ENCODE measurements at places on chromosomes 6 and 20.

- no peak for DNase-seq
Observed at GRCh38 chr6:109595998-109596397, 95.0 kb downstream of the AK9 start.

DNA sequence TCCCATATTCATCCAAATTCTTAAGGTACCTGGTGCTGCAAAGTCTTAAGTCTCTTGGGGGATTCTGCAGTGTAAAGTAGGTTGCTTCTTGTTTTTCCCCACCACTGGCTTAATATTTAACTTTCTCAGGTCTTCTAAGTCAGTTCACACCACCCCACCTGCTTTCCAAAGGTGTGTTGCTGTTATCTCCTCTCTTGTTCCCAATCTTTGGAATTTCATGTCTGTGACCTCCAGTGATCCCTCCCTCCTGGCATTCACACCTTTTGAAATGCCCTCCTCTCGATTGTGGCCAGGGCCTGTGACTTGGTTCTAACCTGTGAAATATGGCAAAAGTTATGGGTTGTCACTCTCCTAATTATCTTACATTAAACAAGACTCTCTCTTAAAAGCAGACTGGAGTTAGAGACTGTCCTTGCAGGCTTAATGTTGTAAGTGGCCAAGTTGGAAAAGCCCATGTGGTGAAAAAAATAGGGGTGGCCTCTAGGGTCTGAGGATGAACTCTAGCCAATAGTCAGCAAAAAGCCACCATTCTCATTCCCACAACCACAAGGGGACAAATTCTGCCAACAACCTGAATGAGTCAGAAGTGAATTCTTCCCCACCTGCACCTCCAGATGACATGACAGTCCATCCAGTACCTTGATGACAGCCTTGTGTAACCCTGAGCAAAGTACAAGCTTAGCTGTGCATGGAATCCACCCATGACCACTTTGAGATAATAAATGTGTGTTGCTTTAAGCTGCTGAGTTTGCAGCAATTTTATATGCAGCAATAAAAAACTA is 45.1 kb downstream of the ADGRF1 start:
- DNase-seq = no peak

- DNase-seq = no peak
Observed at GRCh38 chr6:168404560-168404959, 36.4 kb upstream of the SMOC2 start.

- DNase-seq = no peak
Observed at GRCh38 chr6:75101896-75102295, 104.0 kb downstream of the COL12A1 start.

DNA sequence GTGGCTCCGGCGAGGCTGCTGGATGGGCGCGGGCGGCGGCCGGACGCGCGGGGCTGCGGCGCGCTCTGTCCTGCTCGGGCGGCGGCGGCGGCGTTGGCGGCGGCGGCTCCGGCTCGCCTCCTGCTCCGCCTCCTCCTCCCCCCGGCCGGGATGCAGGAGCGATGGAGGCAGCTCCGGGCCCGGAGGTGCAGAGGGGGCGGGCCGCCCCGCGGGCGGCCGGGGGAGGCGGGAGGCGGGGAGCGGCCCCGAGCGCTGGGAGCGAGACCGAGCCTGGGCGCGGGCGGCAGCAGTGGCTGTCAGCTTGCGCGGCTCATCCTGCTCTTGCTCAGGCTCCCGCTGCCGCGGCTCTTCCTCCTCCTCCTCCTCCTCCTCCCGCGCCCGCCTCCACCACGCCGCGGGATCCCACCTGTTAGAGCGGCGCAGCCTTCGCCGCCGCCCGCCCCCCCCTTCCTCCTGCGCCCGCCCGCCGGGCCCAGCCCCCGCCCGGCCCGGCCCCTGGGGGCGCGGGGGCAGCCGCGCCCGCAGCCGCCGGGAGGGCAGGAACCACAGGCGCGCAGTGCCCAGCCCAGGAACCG is at the start of gene NOL4L:
NOL4L (minus strand) TSS at position 323 of the 575 bp plus-strand sequence. CDS start 443 bp downstream, outside the sequence.
- no peak for DNase-seq

DNA sequence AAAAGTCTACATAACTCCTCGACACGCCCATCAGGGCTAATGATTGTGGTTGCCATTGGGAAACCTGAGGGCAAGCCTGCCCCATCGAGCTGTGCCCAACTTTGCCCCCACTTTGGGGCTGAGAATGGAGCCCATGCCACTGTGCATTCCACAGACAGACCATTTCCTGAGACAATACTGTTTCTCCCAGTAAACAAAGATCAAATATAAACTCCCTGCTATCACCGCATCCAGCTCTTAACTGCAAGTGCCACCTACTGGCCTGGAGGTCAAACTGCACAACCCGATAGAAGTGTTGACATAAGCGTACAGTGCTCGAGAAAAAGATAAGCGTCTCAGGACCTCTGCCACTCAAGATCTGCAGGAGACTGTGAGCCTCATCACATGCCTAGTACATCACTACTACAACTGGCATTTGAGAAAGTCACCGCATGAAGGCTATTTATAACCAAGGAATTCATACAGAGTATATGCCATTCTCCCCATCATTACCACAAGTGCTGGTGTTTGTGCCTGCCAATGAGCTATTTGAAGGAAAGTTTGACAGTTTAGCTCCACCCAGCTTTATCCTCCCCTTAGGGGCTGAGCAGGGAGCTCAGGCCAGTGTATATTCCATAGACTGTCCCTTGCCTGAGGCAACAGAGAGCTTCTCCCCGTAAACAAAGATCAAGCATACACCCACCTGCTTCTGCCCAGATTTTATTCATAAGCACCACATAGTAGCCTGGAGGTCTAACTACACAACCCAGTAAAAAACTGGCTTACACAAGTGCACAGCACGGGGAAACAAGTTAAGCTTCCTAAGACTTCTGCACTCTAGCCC is 4.5 kb upstream of the DEFB126 start:
- DNase-seq = no peak

DNA sequence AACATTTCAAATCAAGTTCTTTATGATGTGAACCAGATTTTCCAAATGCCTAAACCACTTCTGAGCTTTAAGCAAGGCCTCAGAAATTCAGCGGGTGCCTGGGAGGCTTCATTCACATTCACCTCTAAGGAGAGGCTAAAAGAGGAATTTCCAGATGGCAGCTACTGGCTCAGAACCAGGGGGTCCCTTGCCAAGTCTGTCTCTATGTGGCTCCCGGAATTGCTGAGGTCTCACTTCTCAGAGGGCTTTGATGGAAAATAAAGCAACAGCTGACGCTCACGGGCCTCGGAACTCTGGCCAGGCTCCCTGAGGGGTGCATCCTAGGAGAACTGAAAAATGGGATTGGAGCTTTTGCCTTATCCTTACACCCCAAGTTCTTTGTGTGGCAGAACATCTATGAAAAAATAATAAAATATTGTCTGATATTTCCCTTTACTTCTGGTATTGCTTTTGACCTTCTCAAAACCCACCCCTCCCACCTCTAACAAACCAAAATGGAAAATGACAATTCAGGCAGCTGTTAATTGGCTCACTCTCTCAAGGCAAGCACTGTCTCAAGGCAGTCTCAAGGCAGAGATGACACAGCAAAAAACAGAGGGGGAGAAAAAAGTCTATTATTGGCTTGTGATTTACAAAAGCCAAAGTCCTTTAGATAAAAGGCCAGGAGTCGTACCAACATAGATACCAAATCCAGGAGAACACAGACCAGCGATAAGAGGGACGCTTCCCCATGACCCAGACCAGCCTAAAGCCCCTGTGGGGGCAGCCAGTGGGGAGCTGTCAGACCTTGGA is 21.8 kb upstream of the LRRN4 start:
- no peak for DNase-seq

GRCh38 chr6:32943864-32944649 is 3.2 kb upstream of the HLA-DMB start:
- peak; percentile 6 for DNase-seq

- DNase-seq = no peak
Observed at GRCh38 chr6:129195643-129196042, 312.7 kb downstream of the LAMA2 start.

DNA sequence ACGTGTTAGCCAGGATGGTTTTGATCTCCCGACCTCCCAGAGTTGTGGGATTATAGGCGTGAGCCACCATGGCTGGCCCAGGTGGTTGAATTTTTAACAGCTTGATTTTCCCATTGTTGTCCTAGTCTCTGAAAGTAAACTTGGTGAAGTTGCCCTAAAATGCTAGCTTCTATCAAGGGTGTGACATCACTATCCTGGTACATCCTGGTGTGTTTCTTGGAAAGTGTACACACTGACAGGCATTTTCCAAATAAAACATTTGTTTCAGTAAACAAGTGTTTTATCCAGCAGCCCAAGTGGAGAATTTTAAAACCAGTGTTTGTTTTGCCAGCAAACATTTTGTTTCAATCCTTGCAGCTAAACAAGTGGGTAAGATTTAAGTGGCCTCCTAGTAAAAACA is 40.5 kb upstream of the RREB1 start:
- no peak for DNase-seq

DNA sequence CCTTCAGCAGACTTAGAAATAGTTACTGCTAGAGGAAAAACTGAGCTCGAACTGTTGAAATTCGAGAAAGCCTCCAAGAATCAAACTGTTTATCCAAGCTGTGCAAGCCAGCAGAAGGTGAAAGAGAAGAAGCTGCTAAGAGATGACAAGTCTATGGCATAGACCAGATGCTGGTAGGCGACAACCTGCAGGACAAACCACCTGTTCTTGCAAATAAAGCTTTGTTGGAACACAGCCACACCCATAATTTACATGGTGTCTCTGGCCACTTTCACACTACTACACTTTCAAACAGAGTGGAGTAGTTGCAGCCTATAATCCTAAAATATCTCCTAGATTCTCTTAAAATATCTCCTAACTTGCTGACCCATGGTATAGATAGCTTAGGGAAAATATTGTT is 33.3 kb downstream of the TNFRSF21 start:
- DNase-seq = no peak

DNA sequence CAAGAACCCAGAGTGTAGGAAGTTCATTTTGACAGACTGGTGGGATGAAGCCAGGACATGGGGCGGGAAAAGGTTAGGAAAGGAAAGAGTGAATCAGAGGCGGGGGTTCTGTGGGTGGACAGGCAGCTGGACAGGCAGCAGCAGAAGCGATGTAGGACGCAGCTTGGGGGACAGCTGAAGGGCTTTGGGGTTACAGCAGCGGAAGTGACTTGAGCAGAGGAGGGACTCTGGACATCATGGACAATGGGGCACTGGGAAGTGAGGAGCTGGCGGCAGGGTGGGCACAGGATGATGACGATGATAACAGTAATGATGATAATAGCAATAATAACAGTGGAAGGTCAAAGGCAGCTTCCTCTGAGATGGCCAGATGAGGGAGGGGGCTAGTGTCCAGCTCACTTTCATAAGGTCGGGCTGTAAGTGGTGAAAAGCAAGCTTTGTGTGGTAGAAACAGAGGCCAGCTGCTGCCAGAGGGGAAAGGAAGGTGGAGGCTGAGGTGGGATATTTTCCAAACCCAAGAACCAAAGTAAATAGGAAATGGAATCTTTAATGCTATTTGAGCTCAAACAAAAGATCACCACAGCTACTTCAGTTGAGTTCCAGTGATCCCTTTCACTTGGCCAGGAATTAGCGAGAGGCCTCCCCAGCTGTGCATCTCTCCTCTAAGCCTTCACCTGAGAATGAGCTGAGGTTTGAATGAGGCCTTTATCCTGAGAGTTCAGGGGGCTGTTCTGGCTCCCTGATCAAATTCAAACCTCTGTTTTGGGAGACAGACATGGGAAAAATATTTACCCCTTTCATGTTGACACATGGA is 433.5 kb downstream of the DHX35 start:
- no peak for DNase-seq

DNA sequence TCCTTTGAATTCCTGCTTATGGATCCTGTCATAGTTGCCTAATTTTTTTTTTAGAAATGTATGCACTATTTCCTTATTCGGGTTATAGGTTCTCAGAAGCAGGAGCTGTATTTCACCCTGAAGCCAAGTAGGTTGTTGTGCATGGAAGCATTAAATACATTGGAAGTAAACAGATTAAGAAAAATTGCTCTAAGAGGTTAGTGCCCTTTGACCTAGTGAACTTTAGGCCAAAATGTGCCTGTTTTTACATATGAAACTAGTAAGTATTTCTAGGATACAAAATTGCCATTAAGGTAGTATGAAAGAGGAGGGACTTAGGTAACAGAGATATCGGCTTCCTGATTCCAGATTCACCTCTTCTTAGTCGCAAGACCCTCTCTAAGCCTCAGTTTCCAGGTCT is 377.9 kb downstream of the SYNE1 start:
- no peak for DNase-seq

DNA sequence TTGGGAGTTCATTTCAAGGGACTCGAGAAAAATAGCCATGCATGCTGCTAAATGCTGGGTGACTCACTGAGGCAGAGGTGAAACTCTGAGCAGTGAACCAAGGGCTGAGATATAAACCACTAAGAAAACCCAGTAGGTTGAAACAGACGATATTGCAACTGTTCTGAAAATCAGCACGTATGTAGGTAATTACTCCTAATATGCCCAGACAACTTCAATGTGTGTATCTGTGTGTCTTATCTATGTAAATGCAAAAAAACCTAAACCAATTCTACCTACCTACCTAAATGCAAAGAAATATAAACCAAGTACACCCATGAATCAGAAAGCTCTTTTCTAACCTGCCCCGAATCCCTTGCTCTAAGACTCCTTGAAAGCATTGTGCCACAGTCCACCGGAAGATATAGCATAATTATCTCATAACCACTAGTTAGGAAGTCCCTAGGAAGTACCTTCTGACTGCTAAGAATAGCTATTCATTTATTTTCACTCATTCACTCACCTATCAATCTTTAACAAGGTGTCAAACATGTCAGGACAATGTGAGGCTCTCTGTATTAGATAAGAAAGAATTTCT is 458.7 kb upstream of the RUNX2 start:
- DNase-seq = no peak

DNA sequence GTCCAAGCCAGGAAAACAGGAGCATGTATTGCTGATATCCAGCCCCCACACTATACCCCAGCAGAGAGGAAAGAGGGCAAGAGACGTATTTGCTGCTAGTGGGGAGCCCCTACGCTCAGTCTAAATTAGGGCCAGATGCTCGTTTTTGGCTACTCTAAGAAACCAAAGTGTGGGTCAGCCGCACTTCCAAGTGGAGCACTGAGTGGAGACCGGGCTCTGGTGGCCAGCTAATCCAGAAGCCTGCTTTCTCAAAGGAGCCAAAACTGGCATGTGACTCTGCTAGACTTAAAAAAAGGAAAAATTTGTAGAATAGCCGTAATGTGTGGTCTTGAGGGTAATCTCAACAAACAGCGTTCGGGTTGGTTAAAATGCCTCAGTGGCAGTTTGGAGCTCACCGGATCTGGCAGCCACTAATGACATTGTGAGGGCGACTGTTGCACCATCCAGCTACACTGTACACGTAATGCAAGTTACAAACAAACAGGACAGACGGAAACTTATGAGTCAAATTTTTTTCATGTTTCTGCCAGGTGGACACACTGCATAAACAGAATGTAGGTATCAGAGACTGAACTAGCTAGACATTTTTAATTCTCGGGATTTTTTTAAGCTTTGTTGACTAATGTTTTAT is 230.9 kb downstream of the FOXC1 start:
- DNase-seq = no peak

- no peak for DNase-seq
Observed at GRCh38 chr6:165571068-165571682, 91.9 kb downstream of the PDE10A start.

- DNase-seq = no peak
Observed at GRCh38 chr20:11483697-11484096, 434.0 kb upstream of the BTBD3 start.

Data from effector CD8-positive, alpha-beta T cell (primary cell).